ENCODE measurements at places on chromosomes 7 and 10. TPM values are rescaled to one million over a fixed set of nuclear protein-coding genes. Genes with fewer than 3 reads are reported as not detected.

PPP1R9A gene
- total RNA-seq = 0.07 TPM

MEST gene
- total RNA-seq = 2.5 TPM

VGF gene
- total RNA-seq = 0.44 TPM

RAB11FIP2 gene
- total RNA-seq = 12.8 TPM

SPDYE1 gene
- total RNA-seq = not detected

ADARB2 gene
- not detected for total RNA-seq

NRAP gene
- not detected for total RNA-seq

BRI3 gene
- total RNA-seq = 43.5 TPM

SLC26A5 gene
- total RNA-seq = not detected

HMX2 gene
- not detected for total RNA-seq

MCU gene
- 13.6 TPM for total RNA-seq

FEZF1 gene
- not detected for total RNA-seq
